ENCODE measurements at places on chromosomes 3 and 15. TPM values are rescaled to one million over a fixed set of nuclear protein-coding genes. Genes with fewer than 3 reads are reported as not detected.

PTPRG gene
- 119 TPM for total RNA-seq

DNA sequence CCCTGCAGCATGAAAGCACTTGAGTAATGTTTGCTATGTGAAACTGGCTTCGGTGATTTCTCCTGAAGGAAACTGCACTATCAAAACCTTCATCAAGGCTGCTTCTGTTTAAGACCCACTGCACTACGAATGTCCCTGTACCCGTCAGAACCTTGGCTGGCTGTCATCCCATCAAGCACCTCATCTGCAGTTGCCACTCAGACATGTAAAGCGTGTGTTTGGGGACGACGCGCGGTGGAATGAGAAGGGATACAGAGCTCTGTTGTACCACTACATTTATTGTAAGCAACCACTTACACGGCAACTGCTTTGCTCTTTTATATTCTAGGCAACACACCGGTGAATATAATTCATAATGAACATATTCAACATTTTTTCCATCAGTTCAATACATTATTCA lies 147.6 kb downstream of the TIGIT start:
- H3K27me3 ChIP-seq: no peaks in the 10 kb centered on the region
- H3K4me3 ChIP-seq: no peak overlapping the region
- H3K27ac ChIP-seq: no peak overlapping the region
- no peak for DNase-seq

CCR5 gene
- 0.09 TPM for total RNA-seq

DNA sequence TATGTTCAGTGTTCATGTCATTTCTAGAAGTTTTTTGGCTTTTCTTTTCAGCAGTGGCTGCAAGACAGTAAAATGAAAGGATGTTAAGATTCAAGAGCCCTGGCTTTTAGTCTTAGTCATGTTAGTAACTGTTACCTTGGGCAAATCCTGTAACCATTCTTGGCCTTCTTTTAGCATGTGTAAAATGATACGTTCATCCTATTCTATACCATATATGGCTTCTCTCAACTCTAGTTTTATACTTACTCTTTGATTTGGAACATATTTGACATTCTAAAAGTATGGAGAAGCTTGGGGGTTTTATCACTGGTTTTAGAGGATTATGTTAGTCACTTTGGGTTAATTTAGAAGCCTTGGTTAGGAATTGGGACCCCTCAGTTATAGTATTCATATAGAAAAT lies 20.1 kb downstream of the GTF2E1 start:
- no peak overlapping the region for H3K4me3 ChIP-seq
- H3K4me1 ChIP-seq: peaks cover 64% of the 10 kb centered on the region
- no peak for DNase-seq
- H3K36me3 ChIP-seq: peaks cover 13% of the 10 kb centered on the region
- no peak overlapping the region for H3K27ac ChIP-seq

TMEM158 gene
- total RNA-seq: 18.5 TPM

DNA sequence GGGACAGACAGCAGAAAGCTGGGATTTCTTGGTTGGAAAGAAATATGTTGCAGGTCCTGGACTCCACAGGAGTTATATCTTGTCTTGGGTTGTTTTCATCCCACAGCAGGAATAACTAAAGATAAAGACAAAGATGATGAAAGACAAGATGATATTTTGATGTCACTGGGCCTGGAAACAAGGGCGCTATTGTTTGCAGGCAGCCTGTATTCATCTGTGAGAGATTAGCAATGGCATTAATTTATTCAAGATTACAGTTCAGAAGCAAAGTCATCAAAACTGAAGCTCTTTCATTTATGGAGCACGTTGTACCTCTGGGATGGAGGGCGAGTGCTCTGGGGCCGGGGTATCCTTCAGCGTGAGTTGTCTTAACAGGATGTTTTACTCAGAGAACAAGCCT lies 213.8 kb downstream of the LRTM1 start:
- H3K4me3 ChIP-seq: no peak overlapping the region
- peaks cover 25% of the 10 kb centered on the region for H3K4me1 ChIP-seq
- H3K36me3 ChIP-seq: peaks cover 6% of the 10 kb centered on the region
- H3K27ac ChIP-seq: no peak overlapping the region

DNA sequence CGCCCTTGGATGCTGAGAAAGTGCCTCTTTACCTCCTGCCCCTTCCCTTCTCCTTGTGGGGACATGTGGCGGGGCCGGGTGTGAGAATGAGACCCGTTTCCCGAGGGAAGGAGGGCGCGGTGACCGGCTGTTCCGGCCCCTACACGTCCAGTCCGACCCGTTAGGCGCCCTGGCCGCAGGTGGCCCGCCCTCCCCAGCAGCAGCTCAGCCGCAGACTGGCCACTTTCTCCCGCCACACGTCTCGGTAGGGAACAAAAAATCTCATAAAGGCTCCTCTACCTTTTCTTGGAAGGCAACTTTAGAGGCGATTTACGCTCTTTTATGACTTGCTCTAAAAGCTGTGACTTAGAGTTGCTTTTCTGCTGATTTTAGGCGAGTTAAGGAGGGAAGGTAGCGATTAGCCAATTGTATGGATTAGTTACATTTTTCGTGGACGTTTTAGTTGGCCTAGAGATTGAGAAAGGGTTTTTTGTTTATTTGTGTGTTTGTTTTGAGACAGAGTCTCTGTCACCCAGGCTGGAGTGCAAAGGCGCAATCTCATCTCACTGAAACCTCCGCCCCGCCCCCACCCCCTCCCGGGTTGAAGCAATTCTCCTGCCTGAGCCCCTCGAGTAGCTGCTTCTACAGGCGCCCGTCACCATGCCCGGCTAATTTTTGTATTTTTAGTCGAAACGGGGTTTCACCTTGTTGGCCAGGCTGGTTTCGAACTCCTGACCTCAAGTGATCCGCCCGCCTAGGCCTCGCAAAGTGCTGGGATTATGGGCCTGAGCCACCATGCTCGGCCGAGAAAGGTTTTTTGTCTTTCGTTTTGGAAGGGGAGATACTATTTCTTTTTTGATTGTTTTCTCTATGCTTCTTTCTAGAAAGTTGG lies 8.3 kb upstream of the PGPEP1L start:
- H3K27ac ChIP-seq: peak overlapping the region; percentile 75
- H3K4me1 ChIP-seq: peaks cover 13% of the 10 kb centered on the region
- no peaks in the 10 kb centered on the region for H3K36me3 ChIP-seq
- H3K4me3 ChIP-seq: peak overlapping the region; percentile 85
- peaks cover 12% of the 10 kb centered on the region for H3K27me3 ChIP-seq

DNA sequence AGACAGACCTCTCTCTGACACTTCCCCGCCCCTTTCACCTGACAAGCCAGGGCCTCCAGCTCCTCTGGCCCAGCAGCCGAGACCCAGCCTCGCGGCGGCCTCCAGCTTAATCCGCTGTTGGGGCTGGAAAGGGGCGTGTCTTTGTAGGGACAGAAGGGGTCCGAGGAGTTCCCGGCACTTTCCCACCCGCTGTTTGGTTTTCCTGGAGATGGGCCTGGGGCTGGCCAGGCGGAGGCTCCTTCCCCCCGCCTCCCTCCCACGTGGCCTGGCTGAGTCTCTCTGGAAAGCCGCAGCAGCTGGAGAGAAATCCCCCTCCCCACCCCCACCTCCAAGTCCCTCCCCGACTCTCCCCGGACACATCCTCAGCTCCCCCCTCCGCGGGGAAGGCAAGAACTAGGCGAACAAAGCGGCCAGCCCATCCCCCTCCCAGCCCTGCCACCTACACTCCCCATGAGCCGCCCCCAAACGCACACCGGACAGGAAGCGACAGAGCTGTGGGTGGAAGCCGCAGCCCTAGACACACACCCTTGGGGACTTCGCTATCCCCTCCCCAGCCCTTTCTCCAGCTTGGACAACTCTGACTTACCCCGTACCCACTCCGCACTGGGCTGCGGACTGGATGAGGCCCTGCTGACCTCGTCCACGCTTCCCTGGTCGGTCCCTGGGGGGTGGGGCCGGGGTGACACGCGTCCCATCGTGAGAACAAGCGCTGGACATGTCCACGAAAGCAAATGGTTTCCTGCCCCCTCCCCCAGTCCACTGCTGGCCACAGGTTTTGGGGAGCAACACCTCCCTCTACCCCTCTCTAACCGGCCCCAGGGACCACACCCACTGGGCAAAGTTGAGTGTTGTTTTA lies 1.2 kb downstream of the IGDCC4 start:
- no peaks in the 10 kb centered on the region for H3K36me3 ChIP-seq
- H3K27ac ChIP-seq: peak overlapping the region; percentile 93
- peak; percentile 96 for DNase-seq
- peak overlapping the region; percentile 98 for H3K4me3 ChIP-seq
